ENCODE measurements at places on chromosomes 3 and 15. TPM values are rescaled to one million over a fixed set of nuclear protein-coding genes. Genes with fewer than 3 reads are reported as not detected.
A peak's percentile ranks its signal among the peaks of the same experiment; 100 is the strongest.

DNA sequence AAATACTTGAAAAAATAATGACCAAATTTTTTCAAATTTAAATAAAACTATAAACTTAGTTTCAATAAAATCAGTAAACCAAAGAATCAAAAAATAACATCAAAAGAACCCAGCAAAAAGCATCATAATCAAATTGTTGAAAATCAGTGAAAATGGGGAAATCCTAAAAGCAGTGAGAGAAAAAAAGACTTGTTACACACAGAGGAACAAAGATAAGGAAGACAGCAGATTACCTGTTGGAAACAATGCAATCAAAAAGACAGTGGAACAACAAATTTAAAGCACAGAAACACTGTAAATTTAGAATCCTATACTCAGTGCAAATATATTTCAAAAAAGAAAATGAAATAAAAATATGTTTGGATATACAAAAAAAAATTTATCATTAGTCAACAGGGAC, 156.2 kb upstream of the LMCD1 start:
- no peak for DNase-seq

The OR5K2 gene
- total RNA-seq = not detected

- no peak for DNase-seq
Measured at GRCh38 chr3:17065315-17065714, 180.6 kb downstream of the PLCL2 start.

- no peak for DNase-seq
Measured at GRCh38 chr3:113560831-113561623, 28.7 kb downstream of the SIDT1 start.

The CLDN18 gene
- not detected for total RNA-seq

The PLSCR5 gene
- not detected for total RNA-seq

DNA sequence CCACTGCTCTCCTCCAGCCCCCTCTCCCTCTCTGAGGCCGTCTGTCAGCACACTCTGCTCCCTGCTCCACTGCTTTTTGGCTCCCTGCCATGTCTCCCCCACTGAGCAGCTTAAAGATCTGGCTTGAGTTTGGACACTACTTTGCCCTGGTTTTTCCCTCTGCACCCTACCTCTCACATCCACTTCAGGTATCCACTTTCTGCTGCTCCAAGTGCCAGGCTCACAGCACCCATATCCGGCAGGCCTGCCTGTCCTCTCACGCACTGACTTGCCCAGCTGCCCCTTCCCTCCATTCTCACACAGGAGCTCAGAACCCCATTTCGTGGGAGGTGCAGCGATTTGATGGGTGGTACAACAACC, 3.7 kb downstream of the DUOX1 start:
- no peak for DNase-seq

The ROPN1 gene
- not detected for total RNA-seq

GRCh38 chr15:64311566-64311965, 44.4 kb downstream of the CSNK1G1 start:
- DNase-seq = no peak

The KLHL18 gene
- total RNA-seq = 12.1 TPM

DNA sequence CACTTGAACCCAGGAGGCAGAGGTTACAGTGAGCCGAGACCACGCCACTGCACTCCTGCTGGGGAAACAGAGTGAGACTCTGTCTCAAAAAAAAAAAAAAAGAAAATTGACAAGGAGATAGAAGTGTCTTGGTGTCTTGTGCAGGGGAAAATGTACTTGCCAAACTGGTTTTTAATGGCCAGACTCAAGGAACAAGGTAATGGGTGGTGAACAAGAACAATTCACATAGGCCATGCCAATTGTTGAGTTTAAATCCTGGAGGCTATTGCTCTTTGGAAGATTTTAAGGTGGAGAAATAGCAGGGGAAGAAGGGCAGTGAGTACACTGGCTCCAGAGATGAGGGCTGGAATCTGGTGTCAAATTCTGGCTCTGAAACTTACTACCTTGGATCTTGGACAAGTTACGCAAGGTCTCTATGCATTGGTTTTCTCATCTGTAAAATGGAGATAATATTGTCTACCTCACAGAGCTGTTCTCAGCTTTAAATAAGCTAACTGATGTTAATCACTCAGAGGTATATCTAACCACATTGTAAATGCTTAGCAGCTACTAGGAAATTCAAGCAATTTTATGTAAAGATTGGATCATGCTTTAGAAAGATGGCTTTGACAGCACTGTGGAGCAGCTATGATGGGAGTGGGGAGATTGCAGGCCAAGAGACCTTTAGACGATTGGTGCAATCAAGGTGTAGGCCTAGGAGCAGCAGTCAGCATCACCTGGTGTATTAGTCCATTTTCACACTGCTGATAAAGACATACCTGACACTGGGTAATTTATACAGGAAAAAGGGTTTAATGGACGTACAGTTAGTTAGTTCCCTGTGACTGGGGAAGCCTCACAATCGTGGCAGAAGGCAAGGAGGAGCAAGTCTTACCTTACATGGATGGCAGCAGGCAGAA, 78.3 kb downstream of the B3GALNT1 start:
- no peak for DNase-seq

GRCh38 chr3:141388823-141389621, 20.7 kb downstream of the ZBTB38 start:
- DNase-seq = peak; percentile 26

The COL8A1 gene
- 5.2 TPM for total RNA-seq

DNA sequence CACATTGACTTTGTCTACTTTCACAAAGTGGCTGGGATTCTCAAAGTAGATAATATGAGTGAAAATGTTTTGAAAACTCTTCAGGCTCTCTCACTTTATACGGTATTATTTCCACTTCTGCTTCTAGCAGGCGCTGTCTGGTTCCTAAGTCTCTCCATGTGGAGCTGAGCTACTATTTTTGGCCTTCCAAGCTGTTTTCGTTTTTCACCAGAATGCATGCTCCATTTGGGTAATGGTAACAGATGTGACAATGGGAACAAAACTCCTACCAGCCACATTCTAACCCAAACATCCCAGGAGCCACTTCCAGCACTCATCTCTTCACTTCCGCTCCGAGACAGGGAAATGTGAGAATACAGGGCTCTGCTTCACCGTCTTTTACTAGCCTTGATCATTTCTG, 586.7 kb downstream of the NTRK3 start:
- DNase-seq = no peak
